Activated T-cell treated with anti-CD3 and anti-CD28 coated beads for 4 hours (primary cell): ENCODE measurements at places on chromosomes 3 and 15.

DNA sequence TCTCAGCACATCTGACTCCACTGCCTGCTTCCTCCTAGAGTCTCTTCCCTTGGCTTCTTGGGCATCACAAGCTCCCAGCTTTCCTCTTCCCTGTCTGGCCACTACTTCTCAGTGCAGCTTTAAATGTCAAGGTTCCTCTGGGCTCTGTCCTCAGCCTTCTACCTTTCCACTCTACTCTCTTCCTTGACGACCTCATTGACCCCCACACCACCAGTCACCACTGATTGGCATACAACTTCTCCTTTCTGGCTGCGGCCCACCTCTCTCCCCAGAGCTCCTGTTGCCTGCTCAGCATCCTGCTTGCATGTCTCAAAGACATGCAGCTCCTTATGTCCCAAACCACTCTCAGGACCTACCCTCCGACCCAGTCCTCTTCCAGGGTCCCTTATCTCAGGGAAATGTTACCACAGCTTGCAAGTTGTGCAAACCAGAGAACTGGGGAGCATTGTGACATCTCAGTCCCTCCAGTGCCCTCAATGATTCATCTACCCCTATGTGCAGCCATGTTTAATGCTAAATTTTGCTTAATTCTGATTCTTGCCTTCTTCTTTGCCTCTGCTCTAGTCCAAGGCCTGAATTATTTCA, 49.9 kb downstream of the TRPM1 start:
- no peak for DNase-seq

DNA sequence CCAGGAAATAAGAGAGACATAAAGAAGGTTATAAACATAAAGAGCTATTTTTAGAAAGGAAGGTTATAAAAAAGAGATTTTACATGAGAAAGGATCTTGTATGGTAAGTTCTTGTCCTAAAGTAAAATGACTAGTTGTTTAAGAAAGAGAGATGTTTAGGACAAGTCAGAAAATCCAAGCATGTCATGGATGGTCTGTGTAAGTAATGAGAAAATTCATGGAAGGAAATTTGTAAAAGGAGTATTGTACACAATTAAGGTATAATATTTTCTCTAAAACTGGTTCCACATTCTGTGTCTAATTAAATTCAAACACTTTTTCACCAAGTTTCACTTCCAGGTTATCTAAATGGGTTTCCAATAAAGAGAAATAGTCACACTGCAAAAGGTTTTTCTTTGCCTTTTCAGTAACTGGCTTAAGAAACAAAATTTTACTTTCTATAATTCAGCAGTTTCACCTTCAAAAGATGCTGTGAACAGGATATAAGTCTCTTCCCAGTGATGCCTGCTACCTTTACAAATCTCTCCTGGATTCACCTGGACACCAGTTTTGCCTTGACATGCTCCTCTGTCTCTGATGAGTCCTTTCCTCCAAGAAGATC, 455.7 kb downstream of the ZIC1 start:
- no peak for DNase-seq

GRCh38 chr3:28745436-28745835, 396.8 kb upstream of the AZI2 start:
- no peak for DNase-seq

GRCh38 chr15:51533672-51534398, 88.7 kb downstream of the DMXL2 start:
- DNase-seq: no peak

- DNase-seq: no peak
These were observed 487.4 kb downstream of the PDCD6IP start for GRCh38 chr3:34285827-34286188.

DNA sequence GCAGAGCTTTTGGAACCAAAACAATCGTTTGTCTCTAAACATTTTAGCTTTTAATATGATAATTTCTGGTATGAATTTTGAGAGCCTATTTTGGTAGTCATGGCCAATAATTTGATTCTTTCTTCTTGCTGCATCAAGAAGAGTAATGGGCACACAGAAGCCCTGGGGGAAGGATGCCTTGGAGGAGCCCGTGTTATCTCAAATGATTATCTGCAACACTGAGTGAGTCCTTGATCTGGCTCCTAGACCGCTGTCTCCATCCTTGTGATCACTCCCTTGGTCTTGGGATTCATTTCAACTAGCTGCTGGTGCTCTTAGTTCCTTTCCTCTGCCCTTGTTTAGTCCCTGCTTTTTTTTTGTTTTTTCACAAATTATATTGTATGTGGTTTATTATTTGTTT, 77.9 kb upstream of the CCNL1 start:
- DNase-seq: no peak

- no peak for DNase-seq
These were observed 343.3 kb downstream of the ZNF385D start for GRCh38 chr3:21407743-21408142.

DNA sequence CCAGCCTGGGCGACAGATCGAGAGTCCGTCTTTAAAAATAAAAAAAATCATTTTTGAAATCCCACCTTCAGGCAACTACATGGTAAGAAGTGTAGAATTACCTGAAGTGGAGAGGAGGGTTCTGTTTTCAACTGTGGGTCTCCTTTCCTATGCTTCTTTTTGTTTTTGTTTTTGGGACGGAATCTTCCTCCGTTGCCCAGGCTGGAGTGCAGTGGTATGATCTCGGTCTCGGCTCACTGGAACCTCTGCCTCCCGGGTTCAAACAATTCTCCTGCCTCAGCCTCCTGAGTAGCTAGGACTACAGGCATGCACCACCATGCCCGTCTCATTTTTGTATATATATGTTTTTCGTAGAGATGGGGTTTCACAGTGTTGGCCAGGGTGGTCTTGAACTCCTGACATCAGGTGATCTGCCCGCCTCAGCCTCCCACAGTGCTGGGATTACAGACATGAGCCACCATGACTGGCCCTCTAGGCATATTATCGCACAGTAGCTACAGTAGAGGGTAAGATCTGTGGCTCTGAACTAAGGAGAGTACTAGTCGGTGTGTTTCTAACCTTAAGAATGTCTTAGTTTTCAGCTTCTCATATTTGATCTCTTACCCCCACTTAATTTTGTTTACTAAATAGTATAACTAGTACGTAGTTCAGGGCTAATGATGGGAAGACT, 8.5 kb downstream of the EBLN2 start:
- DNase-seq: no peak

- no peak for DNase-seq
These were observed 44.5 kb upstream of the C3orf80 start for GRCh38 chr3:160180581-160181216.

GRCh38 chr15:96393209-96393513, 62.7 kb downstream of the NR2F2 start:
- DNase-seq: no peak

- DNase-seq: no peak
These were observed 7.1 kb downstream of the LRRK1 start for GRCh38 chr15:100926258-100926657.

DNA sequence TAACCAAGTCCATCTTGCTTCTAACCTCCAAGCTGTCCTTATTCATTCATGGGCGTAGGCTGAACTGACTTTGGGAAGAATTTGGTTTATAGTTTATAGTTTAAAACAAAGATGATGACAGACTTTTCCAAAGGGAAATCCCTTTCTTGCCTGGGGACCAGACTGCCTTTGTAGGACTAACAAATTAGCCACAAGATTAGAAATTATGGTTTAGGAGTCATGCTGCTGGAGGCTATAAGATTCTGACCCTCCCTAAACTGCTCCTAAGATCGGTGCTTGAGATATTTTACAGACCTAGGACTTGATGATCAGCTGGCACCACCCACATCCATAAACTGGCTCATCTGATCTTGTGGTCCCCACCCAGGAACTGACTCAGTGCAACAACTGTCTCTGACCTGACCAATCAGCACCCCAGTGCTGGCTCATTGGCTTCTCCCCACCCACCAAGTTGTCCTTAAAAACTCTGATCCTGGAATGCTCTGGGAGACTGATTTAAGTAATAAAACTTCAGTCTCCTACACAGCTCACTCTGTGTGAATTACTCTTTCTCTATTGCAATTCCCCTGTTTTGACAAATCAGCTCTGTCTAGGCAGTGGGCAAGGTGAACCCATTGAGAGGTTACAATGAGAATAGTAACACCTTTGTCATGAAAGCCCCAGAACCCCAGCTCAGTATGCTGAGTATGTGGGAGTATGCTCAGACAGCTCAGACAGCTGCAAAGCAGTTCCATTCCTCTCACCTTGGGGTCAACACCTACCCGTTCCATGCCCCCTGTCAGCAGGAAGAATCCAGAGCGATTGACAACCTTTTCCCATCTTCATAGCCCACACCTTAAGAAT, 51.6 kb upstream of the C15orf39 start:
- no peak for DNase-seq

DNA sequence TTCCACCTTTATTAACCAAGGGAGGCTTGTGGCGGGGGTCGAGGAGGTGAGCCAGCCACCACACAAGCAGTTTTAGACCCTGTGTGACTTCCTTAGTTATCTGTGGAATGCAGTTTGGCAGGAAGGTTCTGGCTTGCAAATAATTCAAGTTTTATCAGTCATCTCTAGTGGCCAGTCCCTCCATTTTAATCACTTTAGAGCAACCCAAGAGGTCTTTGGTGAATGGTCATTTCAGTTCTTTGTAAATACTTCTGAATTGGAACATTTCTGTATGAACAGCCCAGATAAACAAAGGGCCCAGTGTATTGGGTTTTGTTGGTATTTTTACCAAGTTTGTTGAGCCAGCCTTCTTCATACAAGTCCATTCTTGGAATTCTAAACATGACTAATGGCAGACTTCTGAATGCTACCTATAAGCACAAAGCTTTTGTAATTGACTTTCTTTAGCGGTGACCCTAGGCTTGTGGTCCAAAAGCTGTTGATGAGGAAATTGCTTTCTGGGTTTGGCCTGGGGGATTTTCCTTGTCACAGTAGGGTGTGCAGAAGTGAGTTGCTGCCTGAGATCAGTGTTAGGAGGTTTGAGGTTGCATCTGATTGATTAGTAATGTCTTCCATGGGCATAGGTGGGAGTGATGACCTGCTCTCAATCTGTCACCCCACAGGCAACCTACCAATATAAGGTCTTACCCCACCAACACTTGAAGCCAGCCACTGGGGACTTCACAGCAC, 193.3 kb upstream of the TOPAZ1 start:
- no peak for DNase-seq

DNA sequence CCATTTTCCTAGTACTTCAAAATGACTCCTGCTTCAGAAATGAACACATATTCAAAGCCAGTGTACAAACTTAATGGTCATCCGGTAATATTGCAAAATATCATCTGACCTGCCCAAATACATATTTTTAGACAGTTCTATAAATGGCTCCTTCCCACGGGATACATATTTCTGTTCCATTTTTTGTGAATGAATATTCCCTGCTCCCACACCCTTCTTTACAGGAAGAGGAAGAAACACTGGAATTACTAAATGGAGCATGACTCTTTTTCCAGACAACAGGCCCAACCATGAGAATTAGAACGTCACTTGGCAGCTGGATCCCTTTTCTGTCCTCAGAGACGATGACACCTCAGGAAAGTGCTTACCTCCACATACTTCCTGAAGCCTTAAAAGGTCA, 38.0 kb upstream of the CBLB start:
- no peak for DNase-seq

DNA sequence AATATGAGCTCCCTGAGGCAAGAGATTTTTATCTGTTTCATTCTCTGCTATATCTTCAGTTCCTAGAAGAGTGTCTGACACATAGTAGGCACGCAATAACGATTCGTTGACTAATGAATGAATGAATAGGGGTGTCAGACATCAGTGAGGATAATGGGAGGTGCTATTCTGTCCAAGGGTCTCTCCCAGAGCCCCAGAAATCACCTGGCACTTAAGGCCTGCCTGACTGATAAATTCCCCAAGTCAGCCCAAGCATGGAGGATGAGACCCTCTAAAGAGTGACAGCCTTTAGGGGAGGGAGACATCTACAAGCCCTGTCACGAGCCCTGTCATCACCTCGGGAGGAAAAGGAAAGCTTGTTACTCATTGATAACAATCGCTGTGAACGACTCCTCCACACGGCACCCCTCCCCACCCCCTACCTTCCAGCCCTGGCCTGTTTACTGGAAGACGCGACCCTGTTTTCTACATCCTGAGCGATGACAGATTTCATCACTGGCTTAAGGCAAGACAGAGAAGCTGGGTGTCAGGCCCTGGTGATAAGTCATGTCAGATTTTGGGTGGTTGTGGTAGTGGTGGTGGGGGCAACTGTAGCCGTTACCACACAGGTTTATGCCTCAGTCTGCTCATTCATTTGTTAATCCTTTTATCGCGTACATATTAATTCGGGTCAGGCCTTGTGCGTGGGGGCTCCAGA, 23.1 kb downstream of the BHLHE40 start:
- DNase-seq: peak; percentile 29

DNA sequence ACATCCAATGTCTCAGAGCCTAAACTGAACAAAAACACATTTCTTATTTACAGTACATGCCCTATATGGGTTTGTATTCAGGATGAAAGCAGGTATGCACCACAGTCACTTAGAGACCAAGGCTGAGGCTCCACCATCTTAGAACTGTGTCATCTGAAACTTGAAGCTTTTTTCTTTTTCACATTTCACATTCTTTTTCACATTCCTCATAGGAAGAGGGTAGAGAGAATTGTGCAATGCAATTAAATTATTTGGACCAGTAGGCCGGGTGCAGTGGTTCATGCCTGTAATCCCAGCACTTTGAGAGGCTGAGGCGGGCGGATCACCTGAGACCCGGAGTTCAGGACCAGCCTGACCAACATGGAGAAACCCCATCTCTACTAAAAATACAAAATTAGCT, 591.0 kb downstream of the MECOM start:
- no peak for DNase-seq

GRCh38 chr3:183807209-183807728, 18.1 kb downstream of the MAP6D1 start:
- DNase-seq: no peak

DNA sequence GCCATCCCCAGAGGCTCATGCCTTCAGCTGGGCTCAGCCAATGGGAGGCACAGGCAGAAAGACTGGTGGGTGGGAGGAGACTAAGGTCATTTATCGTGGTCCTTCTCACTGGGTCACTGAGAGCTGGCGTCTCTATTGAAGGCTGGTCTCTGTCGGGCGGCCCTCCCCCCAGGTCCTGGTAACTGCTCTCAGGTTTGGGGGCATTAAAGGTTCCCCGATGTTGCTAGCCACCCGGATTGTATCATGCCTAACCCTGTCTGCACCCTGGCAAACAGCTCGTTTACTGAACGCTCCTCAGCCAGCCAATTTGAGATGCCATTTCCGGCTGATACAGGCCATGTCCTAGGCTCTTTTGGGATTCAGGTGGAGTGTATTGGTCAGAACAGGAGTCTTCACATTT, 10.5 kb downstream of the SELENOS start:
- no peak for DNase-seq

DNA sequence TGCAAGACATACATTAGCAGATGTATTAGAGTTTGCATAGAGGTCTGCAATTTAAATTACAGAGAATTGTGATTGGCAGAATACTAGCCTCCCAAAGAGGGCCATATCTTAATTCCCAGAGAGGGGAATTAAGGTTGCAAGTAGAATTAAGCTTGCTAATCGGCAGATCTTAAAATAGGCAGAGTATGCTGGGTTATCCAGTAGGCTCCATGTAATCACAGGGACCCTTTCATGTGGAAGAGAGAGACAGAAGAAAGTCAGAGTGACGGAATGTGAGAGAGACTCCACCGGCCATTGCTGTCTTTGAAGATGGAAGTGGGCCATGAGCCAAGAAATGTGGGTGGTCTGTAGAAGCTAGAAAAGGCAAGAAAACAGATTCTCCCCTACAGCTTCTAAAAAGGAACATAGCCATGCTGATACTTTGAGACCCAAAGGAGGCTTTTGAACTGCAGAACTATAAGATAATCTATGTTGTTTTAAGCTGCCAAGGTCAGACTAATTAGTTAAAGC, 38.8 kb downstream of the IMPG2 start:
- DNase-seq: no peak

GRCh38 chr3:193452338-193452737, 73.8 kb upstream of the ATP13A5 start:
- no peak for DNase-seq

GRCh38 chr3:194760494-194761137, 74.9 kb downstream of the FAM43A start:
- DNase-seq: no peak
